GM03348 (cell line): ENCODE measurements at places on chromosomes 5 and 9.

DNA sequence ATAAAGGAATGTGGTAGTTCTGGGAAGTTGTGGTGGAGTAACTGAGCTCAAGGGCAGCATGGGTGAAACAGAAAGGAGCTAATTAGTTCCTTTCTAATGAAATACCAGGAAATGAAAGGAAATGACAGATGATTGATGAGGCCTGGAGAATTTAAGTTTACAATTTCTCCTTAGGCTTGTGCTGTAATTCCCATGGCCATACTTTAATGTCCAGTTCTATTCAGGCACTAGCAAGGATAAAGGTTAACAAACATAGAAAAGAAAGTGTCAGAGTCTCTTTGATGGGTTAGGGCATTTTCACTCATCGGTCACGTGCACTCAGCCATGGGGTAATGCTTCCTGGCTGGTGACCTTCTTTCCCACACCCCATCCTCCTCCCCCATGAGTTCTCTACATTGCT lies 70.3 kb downstream of the CTSL start:
- no peak for DNase-seq

- DNase-seq: peak; percentile 79
These were observed 324.5 kb downstream of the SLIT3 start for GRCh38 chr5:168976311-168976970.

- no peak for DNase-seq
These were observed 159.1 kb downstream of the CCDC171 start for GRCh38 chr9:15711931-15712330.

DNA sequence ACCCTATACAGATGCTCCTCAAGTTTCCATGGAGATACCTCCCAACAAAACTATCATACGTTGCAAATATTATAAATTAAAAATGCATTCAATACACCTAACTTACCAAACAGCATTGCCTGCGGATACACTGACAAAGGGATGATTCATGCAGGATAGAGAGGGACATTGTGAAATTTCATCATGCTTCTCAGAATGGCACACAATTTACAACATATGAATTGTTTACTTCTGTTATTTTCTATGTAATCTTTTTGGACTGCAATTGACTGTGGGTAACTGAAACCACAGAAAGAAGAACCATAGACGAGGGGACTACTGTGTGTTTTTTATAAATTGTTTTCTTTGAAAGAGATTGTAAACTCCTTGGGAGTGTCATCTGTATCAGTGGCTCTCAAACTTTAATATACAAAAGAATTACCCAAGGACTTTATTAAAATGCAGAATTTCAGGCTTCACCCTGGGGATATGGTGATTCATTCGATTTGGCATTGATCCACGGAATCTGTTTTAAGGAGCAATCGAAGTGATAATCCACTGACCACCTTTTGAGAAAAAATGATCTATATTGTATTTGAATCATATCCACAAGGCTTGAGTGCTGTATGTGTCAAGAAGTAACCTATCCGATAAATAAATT lies 146.4 kb downstream of the SGCD start:
- DNase-seq: peak; percentile 15

- DNase-seq: peak; percentile 40
These were observed 468.1 kb downstream of the SPATA31D1 start for GRCh38 chr9:82456642-82457041.

GRCh38 chr5:161790926-161791325 lies 57.0 kb upstream of the GABRA1 start:
- no peak for DNase-seq

- peak; percentile 29 for DNase-seq
These were observed 8.0 kb downstream of the ARL10 start for GRCh38 chr5:176373100-176373818.

- DNase-seq: peak; percentile 94
These were observed 32.0 kb upstream of the TTLL11 start for GRCh38 chr9:122125158-122125508.
